Diencephalon (tissue), 1 donor: ENCODE measurements at places on chromosomes 7 and 10. TPM values are rescaled to one million over a fixed set of nuclear protein-coding genes. Genes with fewer than 3 reads are reported as not detected.

Gene BTBD16
- total RNA-seq, result not detected

Gene JCAD
- 27.7 TPM for total RNA-seq

Gene GSAP
- 9.9 TPM for total RNA-seq

Gene ITGA8
- total RNA-seq, result 6.5 TPM

Gene MACC1
- total RNA-seq, result 0.23 TPM
